CD4-positive, alpha-beta T cell treated with Interleukin-2 at 100 ng/mL for 4 hours (primary cell): ENCODE measurements at places on chromosomes 5 and 9.

GRCh38 chr5:102483736-102484135, 15.1 kb downstream of the SLCO6A1 start:
- DNase-seq = no peak

- no peak for DNase-seq
Observed at GRCh38 chr9:115715666-115716065, 437.9 kb upstream of the PAPPA start.

- DNase-seq = no peak
Observed at GRCh38 chr5:159855476-159856191, 60.6 kb upstream of the ADRA1B start.

DNA sequence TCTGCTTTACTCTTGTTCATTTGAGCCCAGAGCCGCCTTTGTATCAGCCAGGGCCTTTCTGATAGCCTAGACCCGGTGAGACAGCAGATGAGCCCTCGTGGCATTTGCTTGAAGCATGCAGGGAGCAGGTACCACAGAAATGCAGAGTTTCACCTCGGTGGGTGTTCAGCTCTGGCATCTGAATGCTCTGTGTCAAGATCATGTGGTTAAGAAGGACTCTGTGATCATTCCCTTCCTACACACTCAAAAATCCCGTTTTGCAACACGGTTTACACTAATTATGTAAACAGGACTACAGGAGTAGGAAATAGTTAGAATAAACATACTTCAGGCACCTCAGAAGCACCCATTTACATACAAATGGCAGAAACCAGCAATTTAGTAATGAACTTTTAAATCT, 67.2 kb downstream of the MVB12B start:
- DNase-seq = no peak

DNA sequence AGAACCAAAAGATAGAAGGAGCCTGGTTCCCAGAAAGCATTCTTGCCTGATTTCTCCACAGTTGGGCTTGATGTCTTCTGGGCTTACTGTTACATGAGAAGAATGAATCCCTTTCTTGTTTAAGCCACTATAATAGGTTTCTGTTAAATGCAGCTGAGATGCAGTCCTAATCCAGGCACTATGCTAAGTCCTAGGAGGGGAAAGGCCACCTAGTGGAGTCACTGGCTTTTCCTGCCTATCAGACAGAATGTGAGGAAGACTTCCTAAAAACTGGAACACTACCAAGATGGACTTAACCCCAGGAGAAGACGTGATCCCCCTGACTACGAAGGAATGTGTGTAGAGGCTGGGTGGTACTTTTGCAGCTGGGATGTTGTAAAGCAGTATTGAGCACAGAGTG, 34.3 kb upstream of the FSD1L start:
- no peak for DNase-seq

GRCh38 chr9:128684325-128685199, 4.5 kb upstream of the SET start:
- DNase-seq = peak; percentile 78

GRCh38 chr5:124370601-124371000, 375.8 kb downstream of the ZNF608 start:
- DNase-seq = no peak

DNA sequence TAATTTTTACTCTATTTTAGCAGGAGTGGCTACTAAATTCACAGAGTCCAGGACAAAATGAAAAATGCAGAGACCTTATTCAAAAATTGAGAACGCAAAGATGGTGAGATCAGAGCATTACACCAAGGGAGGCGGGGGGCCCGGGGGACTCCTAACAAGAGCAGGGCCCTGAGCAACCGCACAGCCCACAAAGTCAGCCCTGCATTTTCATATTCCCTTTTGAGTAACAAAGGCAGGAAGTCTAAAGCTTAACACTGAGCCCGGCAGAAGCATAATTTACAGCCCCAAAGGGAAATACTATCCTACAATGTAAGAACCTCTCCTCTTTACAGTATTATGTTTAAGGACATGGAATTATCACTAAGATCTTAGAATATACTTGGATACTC, 69.4 kb downstream of the TLE1 start:
- DNase-seq = no peak

- DNase-seq = peak; percentile 12
Observed at GRCh38 chr9:89312222-89312571, 1.2 kb downstream of the CKS2 start.

DNA sequence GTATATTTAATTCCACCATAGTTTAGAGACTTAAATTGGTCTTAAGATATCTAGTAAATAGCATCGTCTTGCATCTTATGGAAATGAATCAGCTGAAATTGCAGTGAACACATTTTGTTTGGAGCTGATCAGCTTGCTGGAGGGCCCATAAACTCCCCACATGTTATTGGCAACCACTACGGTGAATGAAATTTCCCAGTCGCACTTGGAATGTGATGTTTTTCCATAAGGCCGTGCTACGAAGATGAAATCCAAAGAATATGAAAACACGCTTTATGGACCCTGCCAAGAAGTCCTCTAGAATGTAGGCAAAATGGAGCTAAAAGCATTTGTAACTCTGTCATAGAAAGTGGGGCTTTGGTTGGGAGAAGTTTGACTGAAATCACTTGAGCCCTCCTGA, 572.1 kb downstream of the ACTL7B start:
- DNase-seq = no peak

GRCh38 chr9:34993502-34994259, 4.1 kb downstream of the DNAJB5 start:
- no peak for DNase-seq

GRCh38 chr5:128083811-128084227, 253 bp downstream of the SLC12A2 start:
- DNase-seq = no peak

DNA sequence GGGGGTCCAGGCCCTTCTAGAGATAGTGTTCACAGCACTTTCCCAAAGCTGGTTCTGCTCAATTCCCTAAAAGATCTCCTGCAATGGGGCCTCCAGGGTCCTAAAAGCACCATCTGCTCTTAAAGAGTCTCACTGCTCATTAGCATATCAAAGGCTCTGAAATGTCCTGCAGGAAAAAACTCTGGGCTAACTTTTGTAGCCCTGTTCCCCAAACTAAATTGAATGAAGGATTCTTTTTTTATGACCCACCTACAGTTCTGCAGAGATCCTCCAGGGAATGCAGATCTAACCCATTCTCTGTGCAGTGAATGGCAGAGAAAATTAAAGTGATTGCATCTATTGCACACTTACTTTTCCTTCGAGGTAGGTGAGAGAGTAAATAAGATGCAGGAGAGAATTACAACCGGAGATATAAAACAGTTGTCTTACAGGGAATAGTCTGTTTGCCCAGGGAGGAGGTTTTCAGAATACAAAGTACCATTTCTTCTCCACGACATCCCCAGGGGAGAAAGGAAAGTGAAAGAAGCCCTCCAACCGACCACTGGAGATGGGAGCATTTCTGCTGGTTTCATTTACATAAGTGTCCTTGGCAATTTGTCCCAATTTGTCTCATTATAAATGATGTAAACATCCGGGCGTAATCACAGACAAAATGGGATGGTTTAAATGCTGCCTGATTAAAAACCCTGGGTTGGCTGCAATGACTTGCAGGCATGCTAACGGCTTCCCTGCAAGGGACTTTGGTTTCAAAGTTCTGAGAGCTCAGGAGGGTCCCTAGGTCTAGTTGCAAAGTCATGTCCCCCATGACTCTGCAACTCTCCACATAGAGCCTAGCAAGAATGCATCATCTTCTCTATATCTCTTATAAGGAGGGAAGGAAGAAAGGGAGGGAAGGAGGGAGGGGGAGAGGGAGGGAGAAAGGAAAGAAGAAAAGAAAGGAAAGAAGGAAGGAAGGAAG, 114.0 kb downstream of the KCNIP1 start:
- DNase-seq = no peak

DNA sequence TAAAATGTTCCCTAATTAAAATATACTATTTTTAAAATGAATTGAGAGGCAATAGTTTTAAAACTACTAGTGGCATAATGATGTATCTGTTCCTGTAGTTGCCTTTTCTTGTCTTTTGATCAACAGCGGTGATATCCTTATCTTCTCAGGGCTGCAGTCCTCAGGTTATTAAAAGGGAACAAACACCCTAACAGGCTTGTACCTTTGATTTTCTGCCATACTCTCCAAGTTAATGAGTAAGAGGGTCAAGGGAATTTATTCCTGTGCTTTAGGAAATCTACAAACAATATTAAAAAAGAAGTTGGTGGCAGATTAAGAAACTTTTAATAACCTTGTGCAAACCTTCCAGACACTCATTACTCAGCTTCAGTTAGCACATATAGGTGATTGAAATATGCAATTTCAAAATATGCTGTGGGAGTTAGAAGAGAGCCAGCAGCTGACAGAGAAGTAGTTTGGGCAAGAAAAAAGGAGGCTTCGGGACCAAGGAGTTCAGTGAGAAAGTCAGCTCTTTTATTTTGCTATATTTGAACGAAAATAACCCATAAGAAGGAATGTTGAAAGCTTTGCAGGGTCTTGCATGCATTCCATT, 81.0 kb upstream of the TLE4 start:
- no peak for DNase-seq

DNA sequence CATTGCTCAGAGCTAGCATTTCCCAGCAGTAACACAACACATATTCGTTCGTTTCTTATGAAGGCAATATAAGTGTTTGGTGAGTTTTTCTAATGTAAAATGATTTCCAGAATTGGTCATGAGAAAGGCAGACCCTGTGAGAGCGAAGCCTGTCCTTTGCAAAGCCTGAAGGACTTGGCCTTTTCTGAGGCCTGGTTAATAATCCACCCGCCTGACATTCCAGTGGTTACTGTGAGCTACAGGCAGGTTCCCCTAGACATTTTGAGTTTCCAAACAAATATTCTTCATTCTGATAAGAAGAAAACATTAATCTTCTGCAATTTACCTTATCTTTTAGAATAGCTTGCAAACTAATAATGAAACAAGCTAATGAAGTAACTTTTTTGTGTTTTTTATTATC, 38.0 kb downstream of the ADAMTS16 start:
- DNase-seq = no peak

DNA sequence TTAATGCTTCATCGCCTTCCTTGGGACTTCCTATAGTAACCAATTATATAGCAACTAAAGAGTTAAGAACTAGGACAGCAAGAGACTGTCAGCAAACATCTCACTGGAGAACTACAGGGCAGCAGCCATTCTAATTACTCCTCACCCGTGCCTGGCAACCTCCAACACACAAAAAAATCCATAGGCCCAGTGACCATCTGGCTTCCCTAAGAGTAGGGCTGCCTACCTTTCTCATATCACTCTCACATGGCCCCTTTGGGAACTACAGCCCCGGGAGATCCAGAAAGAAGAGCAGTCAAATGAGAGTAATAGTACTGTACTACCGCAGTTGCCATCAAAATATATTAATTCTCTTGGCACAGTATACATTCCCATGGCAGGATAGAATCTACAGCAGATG, 5.7 kb downstream of the DCAF10 start:
- DNase-seq = no peak

GRCh38 chr9:91833878-91834255, 116.2 kb downstream of the ROR2 start:
- no peak for DNase-seq

- no peak for DNase-seq
Observed at GRCh38 chr5:150227606-150228273, 37.9 kb downstream of the SLC6A7 start.

DNA sequence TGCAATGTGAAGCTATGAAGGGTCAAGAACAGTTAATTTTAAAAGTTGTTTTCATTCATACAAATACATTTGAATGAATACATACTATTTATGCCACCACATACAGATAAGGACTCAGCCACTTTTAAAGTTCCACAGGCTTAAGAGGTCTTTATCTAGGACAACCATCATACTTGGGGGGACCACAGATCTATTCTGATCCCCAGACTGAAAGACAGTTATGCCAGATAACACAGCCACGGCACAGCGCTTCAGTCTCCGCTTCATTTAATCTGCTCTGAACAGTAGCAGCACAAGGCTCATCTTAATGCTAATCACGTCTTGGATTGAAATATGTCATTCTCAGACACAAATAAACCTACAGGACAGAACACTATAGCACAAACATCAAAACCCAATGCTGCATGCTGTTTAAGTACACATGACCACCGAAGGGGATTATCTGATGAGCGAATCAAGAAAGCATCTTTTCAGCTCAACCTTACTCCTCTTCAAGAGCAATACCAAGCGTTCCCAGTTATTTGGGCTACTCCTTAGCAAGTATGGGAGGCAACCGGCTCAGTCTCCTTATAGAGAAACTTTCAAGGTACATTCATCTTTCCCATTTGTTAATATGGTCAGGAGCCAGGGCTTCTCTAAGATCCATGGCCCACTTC, 33.3 kb downstream of the PUM3 start:
- DNase-seq = no peak

DNA sequence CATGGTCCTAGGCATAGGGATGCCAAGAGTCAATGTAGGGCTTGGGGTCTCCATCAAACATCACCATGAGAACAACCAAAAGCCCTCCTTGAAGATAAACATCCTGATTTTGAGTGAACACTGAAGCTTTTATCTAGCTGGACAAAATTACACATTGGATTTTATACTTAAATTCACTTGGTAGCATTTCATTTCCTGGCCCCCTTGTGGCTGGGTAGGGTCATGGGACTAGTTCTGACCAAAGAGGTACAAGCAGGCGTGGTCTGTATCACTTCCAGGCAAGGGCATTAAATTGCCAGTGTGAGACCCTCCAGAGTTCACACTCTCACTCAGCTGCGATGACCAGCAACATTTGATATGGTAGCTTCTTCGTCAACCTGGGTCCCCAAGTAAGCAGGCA, 320.3 kb downstream of the ACTL7B start:
- DNase-seq = no peak

DNA sequence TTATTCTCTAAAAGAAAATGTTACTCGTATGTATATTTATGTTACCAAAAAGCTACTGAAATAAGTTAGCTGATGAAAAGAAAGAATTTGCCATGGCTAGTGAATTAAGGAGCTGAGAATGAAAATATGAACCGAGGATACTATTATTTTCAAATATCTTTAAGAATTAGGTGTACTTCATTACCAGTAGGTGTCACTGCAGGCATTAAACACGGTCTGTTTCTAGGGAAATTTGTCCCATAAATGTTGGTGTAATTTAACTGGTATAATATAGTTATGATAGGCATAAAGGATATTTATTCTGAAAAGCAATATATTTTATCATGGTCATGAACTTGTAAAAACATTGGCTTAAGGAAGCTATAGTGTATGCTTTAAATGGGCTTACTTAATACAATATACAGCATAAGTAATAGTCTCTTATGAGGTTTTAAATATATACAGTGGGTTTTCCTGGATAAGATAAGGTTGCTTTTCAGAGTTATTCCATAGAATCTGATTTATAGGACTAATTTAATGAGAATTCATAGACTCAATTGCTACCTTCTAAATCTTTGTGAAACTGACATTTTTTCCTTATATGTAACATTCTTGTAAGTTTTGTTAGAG, 72.4 kb upstream of the MPDZ start:
- no peak for DNase-seq
